ENCODE measurements at places on chromosomes 5 and 9. TPM values are rescaled to one million over a fixed set of nuclear protein-coding genes. Genes with fewer than 3 reads are reported as not detected.

Gene DOK3
- 0.91 TPM for total RNA-seq

Gene OLFML2A
- total RNA-seq: 0.39 TPM

Gene RPL7A
- 1,759 TPM for total RNA-seq

Gene TNFSF8
- total RNA-seq: not detected

Gene GPR150
- total RNA-seq: not detected

Gene HACD4
- 17.2 TPM for total RNA-seq

Gene PCDHB10
- 2.5 TPM for total RNA-seq

Gene ZNF879
- total RNA-seq: 7.3 TPM

Gene PPP3R2
- not detected for total RNA-seq
